ENCODE measurements at places on chromosomes 1 and 21.
A peak's percentile ranks its signal among the peaks of the same experiment; 100 is the strongest.

- DNase-seq = no peak
Observed at GRCh38 chr1:166972826-166973225, 2.5 kb downstream of the ILDR2 start.

- DNase-seq = no peak
Observed at GRCh38 chr1:119516247-119516646, 9.2 kb downstream of the HSD3B1 start.

- no peak for DNase-seq
Observed at GRCh38 chr21:25371841-25372425, 235.3 kb downstream of the MRPL39 start.

GRCh38 chr1:111251570-111251969 is 24.1 kb downstream of the CHI3L2 start:
- DNase-seq = no peak

DNA sequence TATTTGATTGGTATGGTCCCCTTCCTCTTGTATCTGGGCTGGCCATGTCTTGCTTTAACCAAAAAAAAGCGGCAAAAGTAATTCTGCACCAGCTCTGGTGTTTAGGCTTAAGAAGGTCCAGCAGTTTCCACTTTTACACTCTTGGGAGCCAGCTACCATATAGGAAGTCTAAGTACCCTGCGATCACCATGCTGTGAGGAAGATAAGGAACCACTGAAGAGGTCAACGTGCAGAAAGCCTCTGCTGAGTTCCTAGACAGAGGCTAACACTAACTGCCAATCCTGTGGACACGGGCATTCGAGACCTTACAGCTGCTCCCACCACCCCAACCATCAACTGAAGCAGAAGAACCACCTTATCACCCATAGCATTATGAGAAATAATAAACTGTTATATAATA is 331.4 kb downstream of the VAV3 start:
- DNase-seq = no peak

GRCh38 chr1:76613886-76614285 is 253.4 kb upstream of the ST6GALNAC5 start:
- no peak for DNase-seq

DNA sequence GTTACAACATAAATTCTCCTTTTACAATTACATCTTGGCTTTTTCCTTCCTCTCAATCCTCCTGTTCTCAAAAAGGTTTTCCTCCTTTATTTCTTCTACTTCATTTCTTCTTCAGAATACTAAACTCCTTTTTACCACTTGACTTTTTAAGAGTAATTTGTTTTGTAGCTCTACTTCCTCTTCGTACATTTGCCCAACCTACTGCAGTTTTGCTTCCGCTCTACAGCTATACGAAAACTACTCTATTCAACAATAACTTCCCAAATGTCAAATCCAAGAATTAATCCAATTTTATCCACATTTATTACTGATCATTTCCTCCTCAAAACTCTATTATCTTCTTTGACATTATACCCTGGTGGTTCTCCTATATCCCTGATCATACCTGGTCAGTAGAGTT is 3.4 kb downstream of the GDAP2 start:
- DNase-seq = no peak

GRCh38 chr1:31221072-31221471 is 18.6 kb downstream of the NKAIN1 start:
- DNase-seq = no peak

- no peak for DNase-seq
Observed at GRCh38 chr1:25068829-25069228, 138.8 kb upstream of the RUNX3 start.

- no peak for DNase-seq
Observed at GRCh38 chr1:56472860-56473259, 106.5 kb downstream of the PLPP3 start.

DNA sequence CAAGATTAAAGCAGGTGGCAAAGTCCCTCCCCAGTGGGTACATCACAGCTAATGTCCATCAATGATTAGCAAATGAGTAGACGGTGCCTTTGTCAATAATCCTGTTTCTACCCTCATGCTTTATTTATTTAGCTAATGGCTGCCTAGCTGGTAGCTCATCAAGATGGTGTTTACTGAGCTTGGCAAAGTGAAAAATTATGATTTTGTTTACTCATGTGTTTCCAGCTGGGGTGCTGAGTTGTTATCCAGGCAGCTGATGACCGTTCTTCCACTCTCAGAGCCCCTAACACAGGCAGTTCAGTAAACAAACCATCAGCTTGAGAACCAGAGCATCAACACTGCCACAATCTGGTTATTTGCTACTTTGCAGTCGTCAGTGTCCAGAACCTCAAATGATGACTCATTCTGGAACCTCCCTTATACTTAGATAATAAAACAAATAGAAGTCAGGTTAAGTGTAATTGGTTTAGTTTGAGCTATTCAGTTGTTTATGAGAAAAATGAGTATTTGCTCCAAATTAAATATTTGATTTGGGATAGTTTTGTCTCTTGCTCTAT is 163.9 kb downstream of the ST6GALNAC5 start:
- DNase-seq = no peak

DNA sequence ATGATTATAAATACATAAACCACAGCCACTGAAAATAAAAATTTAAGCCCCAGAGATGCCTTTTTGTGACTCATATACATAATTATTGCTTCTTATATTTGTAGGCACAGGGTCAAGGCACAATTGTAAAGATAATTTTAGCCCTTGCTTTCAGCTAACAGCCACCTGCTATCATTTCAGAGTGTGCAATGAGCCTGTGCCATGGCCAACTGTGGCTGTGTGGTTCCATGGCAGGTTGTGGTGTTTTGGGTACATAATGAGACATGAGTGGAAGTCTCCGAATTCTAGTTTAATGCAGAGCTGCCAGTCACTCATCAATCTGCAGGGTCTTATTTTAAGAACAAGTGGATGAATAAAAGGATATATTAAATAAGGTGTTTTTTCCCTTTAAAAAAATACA is 346.9 kb upstream of the SNX7 start:
- DNase-seq = no peak

- DNase-seq = no peak
Observed at GRCh38 chr21:46071082-46071481, 26.8 kb upstream of the COL6A2 start.

DNA sequence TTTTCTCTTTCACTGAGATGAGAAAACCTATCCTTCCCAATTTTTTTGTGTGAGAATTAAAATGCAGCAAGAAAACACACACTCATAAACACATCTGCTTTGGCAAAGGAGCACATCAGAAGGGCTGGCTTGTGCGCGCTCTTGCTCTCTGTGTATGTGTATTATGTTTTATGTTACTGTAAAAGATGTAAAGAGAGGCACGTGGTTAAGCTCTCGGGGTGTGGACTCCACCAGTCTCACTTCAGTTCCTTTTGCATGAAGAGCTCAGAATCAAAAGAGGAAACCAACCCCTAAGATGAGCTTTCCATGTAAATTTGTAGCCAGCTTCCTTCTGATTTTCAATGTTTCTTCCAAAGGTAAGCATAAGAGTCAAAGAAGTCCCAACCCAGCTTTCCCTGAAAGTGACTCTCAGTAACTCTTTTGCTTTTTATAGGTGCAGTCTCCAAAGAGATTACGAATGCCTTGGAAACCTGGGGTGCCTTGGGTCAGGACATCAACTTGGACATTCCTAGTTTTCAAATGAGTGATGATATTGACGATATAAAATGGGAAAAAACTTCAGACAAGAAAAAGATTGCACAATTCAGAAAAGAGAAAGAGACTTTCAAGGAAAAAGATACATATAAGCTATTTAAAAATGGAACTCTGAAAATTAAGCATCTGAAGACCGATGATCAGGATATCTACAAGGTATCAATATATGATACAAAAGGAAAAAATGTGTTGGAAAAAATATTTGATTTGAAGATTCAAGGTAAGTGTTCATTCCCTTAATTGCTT is at the start of gene CD2:
Gene CD2 (plus strand): TSS at position 233 of the 780 bp plus-strand sequence. CDS start 63 bp downstream, at position 296.
- DNase-seq = peak; percentile 57

GRCh38 chr1:212247179-212247721 is 38.0 kb upstream of the PPP2R5A start:
- no peak for DNase-seq

- DNase-seq = no peak
Observed at GRCh38 chr1:240562779-240563178, 49.2 kb downstream of the GREM2 start.

DNA sequence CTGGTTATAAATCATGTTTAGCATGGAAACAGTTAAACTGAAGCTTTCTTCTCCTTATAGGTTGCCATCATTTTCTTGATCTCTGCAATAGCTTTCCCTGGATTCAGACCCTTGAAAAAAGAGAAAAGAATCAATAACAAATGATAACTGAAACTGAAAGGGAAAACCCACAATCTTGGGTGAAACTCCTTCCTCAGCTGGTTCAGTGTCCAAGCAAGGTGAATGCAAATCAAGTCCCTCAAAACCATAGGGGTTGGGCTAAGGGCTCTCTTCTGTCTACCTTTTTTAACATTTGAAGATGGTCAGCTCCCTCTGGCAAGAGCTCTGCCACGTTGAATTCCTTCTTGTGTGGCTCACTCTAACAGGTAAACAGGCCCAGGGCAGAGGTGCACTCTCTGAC is 7.1 kb upstream of the ATP13A2 start:
- DNase-seq = no peak

GRCh38 chr1:113133038-113133437 is 60.0 kb downstream of the LRIG2 start:
- no peak for DNase-seq

DNA sequence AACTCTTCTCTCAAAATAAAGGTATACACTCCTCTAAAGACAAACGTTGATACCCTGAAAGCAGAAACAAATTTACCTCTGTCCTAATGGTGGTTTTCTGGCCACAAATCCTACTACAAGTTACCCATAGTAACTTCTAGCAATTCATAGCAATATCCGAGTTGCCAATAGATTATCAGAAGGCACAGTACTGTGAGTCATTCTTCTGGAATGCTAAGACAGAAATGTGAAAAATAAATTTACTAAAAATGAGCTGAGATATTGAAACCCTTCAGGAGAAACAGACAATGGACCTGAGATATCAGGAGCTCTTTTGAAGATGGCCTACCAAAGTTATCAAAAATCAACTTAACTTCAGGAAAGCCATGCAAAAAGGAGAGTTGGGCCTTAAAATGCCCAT is 715.0 kb upstream of the ADAMTS5 start:
- no peak for DNase-seq

- DNase-seq = no peak
Observed at GRCh38 chr1:41347276-41347675, 14.0 kb upstream of the FOXO6 start.

DNA sequence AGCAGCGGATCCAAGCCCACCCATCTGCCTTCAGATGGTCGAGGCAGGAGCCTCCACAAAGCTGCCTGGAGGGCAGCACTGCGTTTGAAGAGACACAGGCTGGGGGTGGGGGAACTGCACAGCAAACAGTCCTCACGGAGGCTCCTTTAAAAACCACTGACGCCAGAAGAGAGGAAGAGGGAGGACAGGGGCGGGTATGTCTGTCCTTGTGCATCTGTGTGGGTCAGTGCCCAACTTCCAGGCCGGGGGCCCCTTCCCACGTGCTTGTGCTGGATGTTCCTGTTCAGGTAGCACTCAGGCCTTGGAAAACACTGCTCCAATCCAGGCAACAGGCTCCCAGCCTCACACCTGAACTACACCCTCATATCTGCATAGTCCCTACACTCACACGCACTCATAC is 7.7 kb downstream of the AHDC1 start:
- DNase-seq = no peak

- DNase-seq = no peak
Observed at GRCh38 chr1:21572221-21572620, 63.0 kb downstream of the ALPL start.

DNA sequence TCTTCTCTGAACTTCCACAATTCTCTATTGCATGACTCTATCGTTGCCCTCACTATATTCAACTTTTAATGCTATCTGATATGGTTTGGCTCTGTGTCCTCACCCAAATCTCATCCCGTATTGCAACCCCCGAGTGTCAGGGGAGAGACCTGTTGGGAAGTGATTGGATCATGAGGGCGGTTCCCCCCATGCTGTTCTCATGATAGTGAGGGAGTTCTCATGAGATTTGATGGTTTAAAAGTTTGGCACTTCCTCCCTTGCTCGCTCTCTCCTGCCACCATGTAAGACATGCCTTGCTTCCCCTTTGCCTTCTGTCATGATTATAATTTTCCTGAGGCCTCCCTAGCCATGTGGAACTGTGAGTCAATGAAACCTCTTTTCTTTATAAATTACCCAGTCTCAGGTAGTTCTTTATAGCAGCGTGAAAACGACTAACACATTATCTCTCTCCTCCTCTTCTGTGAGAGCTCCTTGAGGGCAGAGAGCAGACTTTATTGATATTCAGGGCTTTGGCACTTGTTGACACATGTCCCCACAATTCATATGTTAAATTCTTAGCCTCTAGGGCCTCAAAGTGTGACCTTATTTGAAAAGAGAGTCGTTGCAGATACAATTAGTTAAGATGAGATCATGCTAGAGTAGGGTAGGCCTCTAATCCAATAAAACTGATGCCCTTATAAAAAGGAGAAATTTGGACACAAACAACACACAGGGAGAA is 52.1 kb downstream of the ADCY10 start:
- DNase-seq = no peak

DNA sequence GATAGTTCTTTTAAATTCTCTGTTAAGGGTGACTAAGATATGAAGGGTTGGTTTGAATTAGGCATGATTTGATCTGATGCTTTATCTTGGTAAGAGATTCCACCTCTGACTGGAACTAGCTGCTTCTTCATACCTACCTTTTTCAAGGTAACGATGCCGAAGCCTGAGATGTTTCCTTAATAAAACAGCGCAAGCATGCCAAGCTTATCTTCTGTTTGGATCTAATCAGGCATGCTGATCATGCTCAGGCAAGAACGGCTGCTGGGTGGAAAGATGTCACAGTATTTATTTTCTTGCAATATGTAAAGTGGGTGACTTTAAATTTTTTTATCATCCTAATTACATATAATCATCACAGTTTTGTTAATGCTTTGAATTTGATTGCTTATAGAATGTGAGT is 148.7 kb downstream of the ADGRL2 start:
- DNase-seq = no peak

DNA sequence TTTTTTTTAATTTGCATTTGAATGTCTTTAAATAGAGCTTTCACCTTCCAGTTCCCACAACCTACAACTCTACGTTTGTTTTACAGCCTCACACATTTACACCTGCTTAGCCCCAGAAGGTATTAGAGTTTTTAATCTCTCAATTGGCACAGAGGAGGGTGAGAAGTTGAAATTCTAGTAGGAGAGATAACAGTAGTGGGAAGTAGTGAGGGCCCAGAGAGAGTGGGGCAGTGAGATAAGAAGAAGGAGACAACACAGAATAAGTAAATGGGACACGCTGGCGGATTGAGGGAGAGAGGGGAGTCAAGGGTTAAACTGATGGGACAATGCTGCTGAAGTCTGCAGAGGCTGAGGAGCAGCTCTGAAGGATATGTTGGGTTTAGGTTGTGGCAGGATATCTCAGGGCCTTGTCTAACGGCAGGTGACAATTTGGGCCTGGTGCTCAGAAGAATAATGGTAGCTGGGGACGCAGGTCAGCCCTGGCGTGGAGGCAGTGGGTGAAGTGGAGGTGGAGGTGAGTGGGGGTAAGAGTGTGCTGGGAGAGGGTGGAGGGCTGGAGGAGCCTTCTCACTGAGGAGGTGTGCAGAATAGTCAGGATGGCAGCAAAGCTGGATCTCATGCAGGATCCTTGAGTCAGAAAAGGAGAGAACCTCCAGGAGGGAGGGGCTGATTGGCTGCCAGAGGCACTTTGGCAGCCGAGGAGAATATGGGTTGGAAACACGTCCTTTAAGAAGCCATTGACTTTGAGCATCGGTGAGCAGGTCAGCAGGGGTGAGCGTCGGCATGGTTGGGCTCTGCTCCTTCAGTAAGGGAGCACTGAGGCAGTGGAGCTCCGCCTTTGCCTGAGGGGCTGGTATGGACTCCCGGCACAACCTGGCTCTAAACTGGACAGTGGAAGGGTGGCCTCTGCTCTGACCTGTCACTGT is 72.9 kb downstream of the SYT6 start:
- no peak for DNase-seq

Data from activated naive CD4-positive, alpha-beta T cell treated with anti-CD3 and anti-CD28 coated beads, Interleukin-2, amount 50 U/mL, for 16 hours (primary cell).